ENCODE measurements at places on chromosomes 16 and 17.

- no peak for DNase-seq
Measured at GRCh38 chr17:83099570-83100181, 20.3 kb downstream of the METRNL start.

GRCh38 chr16:12695454-12695853, 108.2 kb downstream of the CPPED1 start:
- no peak for DNase-seq

- no peak for DNase-seq
Measured at GRCh38 chr16:87253536-87253935, 63.7 kb downstream of the C16orf95 start.

DNA sequence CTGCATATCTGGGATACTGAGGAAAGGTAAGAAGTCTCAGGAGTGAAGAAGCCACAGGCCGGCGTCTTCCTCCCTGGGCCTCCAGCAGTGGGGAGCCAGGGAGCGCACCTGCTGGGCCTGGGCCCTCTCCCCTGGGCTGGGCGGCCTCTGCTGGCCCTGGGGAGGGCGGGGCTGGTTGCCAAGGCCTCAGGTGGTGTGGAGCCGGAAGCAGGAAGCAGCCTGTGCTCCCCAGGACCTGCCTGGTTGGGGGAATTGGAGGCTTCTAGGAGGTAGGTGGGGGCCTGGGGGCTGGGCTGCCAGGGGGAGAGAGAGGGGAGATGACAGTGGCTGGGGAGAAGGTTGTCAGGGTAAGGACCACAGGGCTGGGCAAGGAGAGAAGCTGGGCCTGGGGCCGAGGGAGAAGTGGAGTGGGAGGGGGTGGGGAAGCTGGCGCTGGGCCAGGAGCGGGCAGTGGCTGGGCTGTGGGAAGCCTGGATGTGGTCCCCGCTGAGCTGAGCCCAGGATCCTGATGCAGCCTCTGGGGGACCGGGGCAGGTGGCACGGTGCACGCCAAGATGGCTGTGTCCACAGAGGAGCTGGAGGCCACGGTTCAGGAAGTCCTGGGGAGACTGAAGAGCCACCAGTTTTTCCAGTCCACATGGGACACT, at the start of gene SMIM22:
TSS of gene SMIM22 (plus strand) at position 189 of the 647 bp plus-strand sequence. CDS start at position 555, 366 bp downstream.
- peak; percentile 41 for DNase-seq

DNA sequence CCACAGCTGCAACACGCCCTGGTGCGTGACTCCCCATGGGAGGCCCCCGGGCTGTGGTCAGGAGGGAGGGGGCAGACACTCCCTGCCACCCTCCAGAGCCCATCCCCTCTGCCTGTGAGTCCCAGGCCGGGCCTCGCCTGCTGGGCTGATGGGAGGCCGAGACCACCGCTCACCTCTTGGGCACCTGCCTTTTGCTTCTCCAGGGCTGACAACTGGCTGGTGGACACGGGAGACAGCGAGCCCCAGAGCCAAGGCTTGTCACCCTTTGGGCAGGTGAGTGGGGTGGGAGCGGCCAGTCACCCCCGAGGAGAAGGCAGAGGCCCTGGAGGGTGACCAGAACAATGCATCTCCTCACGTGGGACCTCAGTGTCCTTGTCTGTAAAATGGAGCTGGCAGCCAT, 20.8 kb downstream of the CHMP1A start:
- DNase-seq: no peak

GRCh38 chr17:81460856-81461460, 51.6 kb downstream of the ACTG1 start:
- DNase-seq: no peak

DNA sequence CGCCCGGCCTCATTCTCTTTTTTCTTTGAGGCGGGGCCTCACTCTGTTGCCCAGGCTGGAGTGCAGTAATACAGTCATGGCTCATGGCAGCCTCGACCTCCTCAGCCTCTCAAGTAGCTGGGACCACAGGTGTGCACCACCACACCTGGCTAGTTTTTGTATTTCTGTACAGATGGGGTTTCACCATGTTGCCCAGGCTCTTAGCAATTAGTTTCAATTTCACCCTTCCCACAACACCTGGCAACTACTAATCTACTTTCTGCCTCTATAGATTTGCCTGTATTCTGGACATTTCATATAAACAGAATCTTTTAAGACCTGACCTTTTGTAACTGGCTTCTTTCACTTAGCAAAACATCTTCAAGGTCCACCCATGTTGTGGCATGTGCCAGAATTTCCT, 8.0 kb upstream of the NT5M start:
- no peak for DNase-seq

DNA sequence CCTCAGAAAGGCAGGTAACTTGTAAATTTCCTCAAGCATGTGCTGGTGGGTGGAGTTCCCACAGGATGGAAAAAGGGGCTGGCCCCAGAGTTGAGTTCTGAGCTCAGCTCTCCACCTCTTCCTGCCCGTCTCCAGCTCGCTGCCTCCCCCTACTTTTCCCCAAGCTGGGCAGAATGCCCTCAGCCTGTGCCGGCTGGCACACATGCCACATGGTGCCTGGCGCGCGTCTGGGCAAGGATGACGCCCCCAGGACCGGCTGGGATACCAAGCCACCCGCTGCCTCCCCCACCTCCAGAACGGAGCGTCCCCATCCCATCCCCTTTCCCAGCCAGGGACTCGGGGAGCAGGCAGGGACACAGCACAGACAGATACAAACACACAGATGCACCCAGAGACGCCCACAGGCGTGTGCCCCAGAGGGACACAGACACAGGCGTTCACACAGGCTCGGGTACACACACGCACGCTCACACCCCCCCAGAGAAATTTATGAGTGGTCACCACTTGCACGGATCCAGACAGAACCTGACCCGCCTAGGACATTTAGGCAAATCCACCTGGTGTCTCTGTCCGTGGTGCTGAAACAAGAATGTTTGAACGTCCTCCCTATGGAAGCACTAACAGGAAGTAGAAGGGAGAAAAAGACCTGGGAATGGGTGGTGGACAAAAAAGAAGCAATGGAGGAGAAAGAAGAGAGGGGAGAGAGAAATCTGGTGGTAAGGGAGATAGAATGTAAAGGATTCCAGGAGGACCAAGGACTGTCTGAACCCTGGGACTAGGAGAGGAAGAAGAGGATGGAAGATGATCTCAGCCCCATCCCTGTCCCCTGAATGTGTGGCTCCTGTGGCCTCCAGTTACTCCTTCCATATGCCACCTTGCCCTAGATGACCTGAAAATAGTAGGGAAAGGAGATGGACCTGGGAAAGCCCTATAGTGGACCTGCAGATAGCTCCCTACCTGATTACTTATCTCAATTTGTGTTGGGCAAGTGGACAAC, 15.5 kb downstream of the NEUROD2 start:
- no peak for DNase-seq

- DNase-seq: no peak
Measured at GRCh38 chr16:87407511-87408112, 15.5 kb downstream of the MAP1LC3B start.

DNA sequence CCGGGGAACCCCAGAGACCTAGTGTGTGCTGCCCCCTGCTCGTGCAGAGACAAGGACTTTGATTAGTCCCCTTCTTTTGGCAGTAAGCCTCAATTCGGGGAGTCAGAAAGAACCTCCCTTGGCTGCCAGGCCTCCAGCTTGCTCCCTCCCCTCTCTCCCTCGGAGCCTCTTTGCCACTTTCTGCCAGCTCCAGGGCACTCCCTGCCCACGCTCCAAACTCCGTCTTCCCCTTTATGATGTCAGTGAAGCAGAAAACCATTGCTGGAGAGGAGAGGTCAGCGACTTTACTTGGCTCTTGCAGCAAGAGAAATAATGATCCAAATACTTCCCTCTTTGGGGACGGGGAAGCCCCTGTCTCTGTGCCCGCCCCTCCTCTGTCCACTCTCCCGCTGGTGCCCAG, 28.1 kb downstream of the TTYH2 start:
- DNase-seq: no peak

DNA sequence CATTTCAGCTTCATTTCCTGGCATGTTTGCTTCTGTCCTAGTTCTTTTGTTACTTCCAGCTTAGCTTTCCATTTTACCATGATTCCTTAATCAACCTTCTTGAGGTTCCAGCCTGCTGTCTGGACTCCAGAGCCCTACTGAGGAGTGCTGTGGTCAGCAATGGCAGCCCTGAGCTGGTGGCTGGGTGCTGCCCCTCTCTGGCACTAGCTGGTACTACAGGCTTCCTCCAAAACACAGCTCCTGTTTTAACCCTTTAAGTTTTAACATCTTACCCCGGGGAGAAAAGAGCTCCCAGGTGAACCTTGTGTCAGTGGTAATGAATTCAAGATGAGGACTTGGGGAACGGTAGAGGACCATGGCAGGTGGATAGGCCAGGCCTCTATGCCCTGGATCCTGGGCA, 395.5 kb downstream of the TMEM114 start:
- DNase-seq: no peak

DNA sequence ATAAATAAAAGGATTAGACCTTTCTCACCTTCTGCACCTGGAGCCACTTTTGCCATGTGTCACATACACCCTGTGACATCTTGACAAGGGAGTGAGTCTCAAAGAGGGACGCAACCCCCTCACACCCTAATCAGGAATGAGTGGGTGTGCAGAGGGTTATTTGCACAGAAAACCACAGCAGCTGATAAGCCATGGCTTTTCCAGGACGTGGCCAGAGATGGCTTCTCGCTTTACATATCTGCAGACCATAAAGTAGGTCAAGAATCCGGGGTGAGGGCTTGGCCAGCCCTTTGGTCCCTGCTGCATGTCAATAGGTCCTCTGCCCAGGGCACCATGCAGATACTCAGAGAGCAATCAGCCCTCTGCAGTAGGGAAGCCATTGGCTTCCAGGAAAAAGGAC, 2.4 kb upstream of the CD300LF start:
- DNase-seq: no peak

DNA sequence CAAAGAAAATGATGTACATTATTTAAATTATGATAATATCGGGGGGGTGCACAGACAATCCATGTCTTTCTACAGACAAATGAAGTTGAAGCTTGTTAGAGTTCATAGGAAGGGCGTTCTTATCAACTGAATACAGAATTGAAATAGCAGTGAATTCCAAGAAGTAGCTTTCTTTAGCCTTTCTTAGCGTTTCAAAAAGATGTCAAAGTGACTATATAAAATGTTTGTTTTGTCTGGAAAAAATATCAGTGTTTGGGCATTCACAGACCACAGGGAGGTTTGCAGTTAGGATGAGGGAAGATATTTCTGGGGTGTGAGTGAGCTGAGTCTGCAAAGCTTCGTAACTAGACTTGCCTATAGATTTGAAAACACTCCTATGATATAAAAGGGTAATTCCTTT, 55.0 kb downstream of the STX8 start:
- DNase-seq: no peak

DNA sequence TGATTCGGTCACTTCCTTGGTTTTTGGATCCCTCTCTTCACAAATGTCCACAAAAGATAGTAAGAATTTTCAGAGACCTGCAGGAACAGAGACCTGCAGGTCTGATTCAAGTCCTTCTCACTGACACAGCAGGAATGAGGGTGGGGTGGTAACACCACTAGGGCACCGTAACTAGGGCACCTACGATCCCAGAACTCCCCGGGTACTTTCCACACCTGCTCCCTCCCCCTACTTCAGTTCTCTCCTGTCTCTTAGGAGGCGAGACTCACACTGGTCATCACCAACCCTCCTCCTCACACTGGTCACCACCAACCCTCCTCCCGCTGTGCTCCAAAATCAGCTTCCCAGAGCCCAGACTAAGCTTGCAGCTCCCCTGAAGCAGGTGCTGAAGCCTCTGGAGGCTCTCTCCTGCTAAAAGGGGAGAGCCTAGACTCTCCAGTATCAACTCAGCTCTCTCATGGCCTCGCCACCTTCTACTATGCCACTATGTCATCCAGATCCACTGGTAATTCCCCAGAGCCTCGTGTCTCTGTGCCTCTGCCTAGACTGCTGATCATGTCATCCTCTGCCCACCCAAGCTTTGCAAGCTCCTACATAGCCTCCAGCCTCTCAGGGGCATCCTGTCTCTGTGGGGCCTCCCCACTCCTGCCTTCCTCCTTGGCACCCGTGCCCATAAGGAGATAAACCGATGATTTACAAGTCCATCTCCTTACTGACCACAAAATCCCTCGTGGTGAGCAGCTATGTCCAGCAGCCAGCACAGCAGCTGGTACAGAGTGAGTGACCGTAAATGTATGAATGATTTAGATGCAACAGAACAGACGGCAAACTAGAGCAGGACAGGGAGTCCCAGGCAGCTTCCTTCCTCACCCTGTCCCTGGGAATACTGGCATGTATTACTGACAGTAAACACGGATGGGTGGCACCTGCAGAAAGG, 63.4 kb upstream of the GSG1L start:
- DNase-seq: no peak

DNA sequence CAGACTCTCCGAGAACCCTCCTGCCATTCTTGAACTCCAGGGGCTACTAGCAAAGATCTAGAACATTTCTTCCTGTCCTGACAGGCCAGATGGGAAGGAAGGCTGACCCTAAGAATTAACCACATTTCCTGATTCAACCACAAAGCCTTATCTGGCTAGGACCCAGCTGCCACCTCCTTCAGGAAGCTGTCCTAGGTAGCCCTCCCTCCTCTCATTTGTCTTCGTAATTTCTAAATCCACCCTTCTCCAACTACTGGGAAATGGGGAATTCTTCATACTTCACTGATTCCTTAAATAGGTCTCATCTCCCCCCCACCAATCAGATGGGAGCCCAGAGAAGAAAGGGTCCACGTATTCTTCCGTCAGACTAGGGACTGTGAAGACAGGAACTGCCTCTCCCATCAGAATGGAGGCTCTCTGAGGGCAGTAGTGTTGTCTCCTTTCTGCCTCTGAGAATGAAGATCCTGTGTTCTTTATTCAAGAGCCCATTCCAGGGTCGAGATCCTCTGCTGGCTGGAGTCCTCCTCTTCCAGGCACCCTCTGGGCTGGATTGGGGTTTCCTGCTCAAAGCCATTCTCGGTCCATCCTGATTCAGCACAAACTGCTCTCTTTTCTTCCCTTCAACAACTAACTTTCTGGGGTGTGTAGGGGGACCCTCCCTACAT, 2.1 kb downstream of the SAMD14 start:
- DNase-seq: no peak

- DNase-seq: no peak
Measured at GRCh38 chr16:69712914-69713581, 13.3 kb downstream of the NQO1 start.

- no peak for DNase-seq
Measured at GRCh38 chr17:74525781-74526288, 5.4 kb downstream of the CD300LB start.

- DNase-seq: no peak
Measured at GRCh38 chr17:72240333-72240732, 119.5 kb downstream of the SOX9 start.

GRCh38 chr17:77609553-77610517, 348.7 kb upstream of the TNRC6C start:
- DNase-seq: no peak

GRCh38 chr16:87812200-87812656, 46.4 kb upstream of the KLHDC4 start:
- no peak for DNase-seq

GRCh38 chr17:16488186-16488967, 3.6 kb downstream of the LRRC75A start:
- DNase-seq: no peak
